ENCODE measurements at places on chromosomes 11 and 22. TPM values are rescaled to one million over a fixed set of nuclear protein-coding genes. Genes with fewer than 3 reads are reported as not detected.

GRCh38 chr11:66856496-66857233 is at the start of gene LRFN4:
TSS of gene LRFN4 (plus strand) at chr11:66857064. CDS start at chr11:66857745, 681 bp downstream.
- H3K27me3 ChIP-seq, result no peaks in the 10 kb centered on the region
- H3K4me1 ChIP-seq, result peaks cover 3% of the 10 kb centered on the region
- peak within 1 kb of the TSS; percentile 76 for H3K4me3 ChIP-seq
- no peak for DNase-seq

DNA sequence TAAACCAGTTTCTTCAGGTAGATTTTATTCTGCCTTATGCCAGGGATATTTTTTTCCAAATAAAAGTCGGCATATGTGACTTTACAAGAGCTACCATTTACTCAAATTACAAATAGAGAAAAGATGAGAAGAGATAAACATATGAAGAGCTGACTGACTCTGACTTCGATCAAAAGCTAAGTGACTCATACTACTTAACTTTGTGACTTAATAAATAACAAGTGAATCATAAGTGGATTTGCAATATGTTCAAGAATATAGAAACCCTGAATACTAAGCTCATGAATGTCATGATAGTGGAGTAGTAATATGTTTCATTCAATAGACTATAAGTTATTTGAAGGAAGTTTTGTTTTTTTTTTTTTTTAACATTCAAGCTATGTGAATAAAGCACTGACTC is 130.5 kb upstream of the ANO3 start:
- no peak for DNase-seq
- no peak overlapping the region for H3K4me3 ChIP-seq
- H3K27me3 ChIP-seq, result no peaks in the 10 kb centered on the region
- H3K4me1 ChIP-seq, result no peaks in the 10 kb centered on the region

GRCh38 chr22:39021552-39022250 is 774 bp downstream of the APOBEC3D start:
- H3K36me3 ChIP-seq, result no peaks in the 10 kb centered on the region
- no peaks in the 10 kb centered on the region for H3K4me1 ChIP-seq
- DNase-seq, result no peak
- peak overlapping the region; percentile 56 for H3K4me3 ChIP-seq
- H3K27ac ChIP-seq, result peak overlapping the region; percentile 53

DNA sequence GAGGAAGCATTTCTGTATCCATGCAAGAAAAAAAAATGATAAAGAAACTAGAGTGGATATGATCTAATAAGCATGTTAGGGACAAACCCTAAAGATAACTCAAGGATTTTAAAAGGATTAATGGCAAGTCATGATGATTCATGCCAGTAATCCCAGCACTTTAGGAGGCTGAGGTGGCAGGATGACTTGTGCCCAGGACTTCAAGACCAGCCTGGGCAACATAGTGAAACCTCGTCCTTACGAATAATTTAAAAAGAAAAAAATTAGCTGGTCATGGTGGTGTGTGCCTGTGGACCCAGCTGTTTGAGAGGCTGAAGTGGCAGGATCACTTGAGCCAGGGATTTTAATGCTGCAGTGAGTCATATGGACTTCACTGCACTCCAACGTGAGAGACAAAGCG is 145.5 kb upstream of the BLID start:
- H3K27ac ChIP-seq, result no peak overlapping the region
- peaks cover 12% of the 10 kb centered on the region for H3K4me1 ChIP-seq
- no peak overlapping the region for H3K4me3 ChIP-seq
- no peak for DNase-seq
- no peaks in the 10 kb centered on the region for H3K27me3 ChIP-seq

DNA sequence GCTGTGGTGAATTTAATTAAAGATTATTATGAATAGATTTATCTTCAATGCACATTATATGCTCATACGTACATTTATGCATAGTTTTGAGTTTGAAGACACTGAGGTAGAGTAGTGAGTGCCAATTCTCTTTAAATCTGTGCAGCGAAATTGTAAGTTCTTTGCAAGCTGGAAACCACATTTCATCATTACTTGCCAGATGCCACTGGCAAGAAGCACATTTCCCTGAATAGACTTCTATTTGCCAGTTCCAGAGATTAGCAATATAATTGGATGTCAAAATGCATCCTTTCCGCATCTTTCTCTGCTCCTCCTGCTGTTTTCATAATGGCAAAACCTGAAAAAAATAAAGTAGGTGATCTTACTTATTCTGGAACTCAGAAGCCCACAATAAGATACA is 448.0 kb downstream of the LUZP2 start:
- H3K4me3 ChIP-seq, result no peak overlapping the region
- H3K4me1 ChIP-seq, result no peaks in the 10 kb centered on the region
- no peaks in the 10 kb centered on the region for H3K27me3 ChIP-seq
- no peak overlapping the region for H3K27ac ChIP-seq
- no peak for DNase-seq
- H3K36me3 ChIP-seq, result no peaks in the 10 kb centered on the region

- no peaks in the 10 kb centered on the region for H3K27me3 ChIP-seq
- DNase-seq, result no peak
- H3K36me3 ChIP-seq, result no peaks in the 10 kb centered on the region
Measured at GRCh38 chr11:93547773-93548172, 4.6 kb upstream of the SMCO4 start.

- H3K4me1 ChIP-seq, result peaks cover 16% of the 10 kb centered on the region
- no peak for DNase-seq
- no peaks in the 10 kb centered on the region for H3K36me3 ChIP-seq
- no peaks in the 10 kb centered on the region for H3K27me3 ChIP-seq
Measured at GRCh38 chr11:16801288-16801980, 63.0 kb downstream of the C11orf58 start.

DNA sequence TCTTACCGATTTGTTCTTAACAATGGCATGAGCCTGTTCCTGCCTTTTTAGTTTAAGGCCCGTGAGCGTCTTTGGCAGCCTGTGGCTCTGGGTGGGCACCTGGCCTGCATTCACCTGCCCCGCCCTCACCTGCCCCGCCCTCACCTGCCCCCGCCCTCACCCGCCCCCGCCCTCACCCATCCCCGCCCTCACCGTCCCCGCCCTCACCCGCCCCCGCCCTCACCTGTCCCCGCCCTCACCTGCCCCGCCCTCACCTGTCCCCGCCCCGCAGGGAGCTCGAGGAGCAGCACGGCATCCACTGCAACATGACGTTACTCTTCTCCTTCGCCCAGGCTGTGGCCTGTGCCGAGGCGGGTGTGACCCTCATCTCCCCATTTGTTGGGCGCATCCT is 14.2 kb downstream of the GATD1 start:
- DNase-seq, result no peak
- H3K36me3 ChIP-seq, result no peaks in the 10 kb centered on the region
- peak overlapping the region; percentile 30 for H3K27ac ChIP-seq
- H3K4me1 ChIP-seq, result peaks cover 4% of the 10 kb centered on the region
- no peak overlapping the region for H3K4me3 ChIP-seq
- no peaks in the 10 kb centered on the region for H3K27me3 ChIP-seq

GRCh38 chr11:110187731-110188130 is 94.5 kb downstream of the ZC3H12C start:
- H3K36me3 ChIP-seq, result no peaks in the 10 kb centered on the region
- DNase-seq, result no peak
- H3K4me1 ChIP-seq, result no peaks in the 10 kb centered on the region
- H3K27me3 ChIP-seq, result no peaks in the 10 kb centered on the region
- H3K4me3 ChIP-seq, result no peak overlapping the region

DNA sequence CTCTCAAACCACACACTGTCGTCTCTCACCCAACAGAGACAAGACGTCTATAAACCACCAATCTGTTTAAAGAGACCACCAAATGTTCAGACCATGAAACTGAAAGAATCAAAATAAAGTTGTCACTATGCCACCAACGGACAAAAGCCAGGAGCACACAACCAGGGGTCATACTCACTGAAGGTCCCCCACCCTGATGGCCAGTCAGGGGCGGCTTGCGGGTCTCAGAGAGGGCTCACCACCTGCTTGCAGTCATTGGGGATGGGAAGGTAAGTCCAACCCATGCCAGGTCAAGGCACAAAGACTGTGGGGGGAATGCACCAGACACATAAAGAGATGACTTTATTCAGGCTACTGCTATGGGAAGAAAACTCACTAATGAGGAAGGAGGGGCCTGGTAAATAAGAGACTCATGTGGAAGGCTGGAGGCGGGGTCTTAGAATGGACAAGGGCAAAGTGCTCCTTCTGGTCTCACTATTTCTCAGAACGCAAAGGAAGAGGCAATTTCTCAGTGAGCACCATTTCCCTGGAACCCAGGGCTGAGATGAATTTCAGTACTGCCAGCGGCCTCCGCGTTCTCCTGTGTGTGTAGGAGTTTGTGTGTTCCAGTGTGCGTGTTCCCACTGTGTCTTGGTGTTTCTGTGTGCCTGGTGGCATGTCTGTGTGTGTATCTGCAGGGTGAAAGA is 17.3 kb downstream of the SCARF2 start:
- no peak overlapping the region for H3K4me3 ChIP-seq
- no peak overlapping the region for H3K27ac ChIP-seq
- H3K36me3 ChIP-seq, result no peaks in the 10 kb centered on the region
- H3K4me1 ChIP-seq, result peaks cover 13% of the 10 kb centered on the region
- peak; percentile 7 for DNase-seq
- no peaks in the 10 kb centered on the region for H3K27me3 ChIP-seq

- H3K4me3 ChIP-seq, result no peak overlapping the region
- no peak for DNase-seq
- no peaks in the 10 kb centered on the region for H3K36me3 ChIP-seq
- no peak overlapping the region for H3K27ac ChIP-seq
- no peaks in the 10 kb centered on the region for H3K4me1 ChIP-seq
Measured at GRCh38 chr22:32562916-32563315, 88.3 kb downstream of the FBXO7 start.

DNA sequence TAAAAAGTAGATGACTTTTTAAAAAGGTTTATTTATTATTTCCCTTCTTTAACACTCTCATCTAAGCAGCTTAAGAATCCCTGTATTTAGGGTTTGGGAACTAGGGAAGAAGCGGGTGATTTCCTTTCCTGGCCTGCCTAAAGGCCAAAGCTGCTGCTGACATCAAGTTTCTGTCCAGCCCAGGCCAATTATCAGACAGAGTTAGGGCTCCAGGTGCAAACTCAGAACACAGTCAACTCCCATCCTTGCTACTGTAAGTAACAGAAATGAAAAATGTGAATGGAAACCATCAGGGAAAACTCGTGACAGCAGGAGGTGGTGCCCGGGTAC is 108.9 kb downstream of the CCDC81 start:
- H3K27me3 ChIP-seq, result no peaks in the 10 kb centered on the region
- no peak overlapping the region for H3K27ac ChIP-seq
- no peak for DNase-seq
- H3K36me3 ChIP-seq, result peaks cover 3% of the 10 kb centered on the region
- H3K4me1 ChIP-seq, result no peaks in the 10 kb centered on the region
- H3K4me3 ChIP-seq, result no peak overlapping the region

DNA sequence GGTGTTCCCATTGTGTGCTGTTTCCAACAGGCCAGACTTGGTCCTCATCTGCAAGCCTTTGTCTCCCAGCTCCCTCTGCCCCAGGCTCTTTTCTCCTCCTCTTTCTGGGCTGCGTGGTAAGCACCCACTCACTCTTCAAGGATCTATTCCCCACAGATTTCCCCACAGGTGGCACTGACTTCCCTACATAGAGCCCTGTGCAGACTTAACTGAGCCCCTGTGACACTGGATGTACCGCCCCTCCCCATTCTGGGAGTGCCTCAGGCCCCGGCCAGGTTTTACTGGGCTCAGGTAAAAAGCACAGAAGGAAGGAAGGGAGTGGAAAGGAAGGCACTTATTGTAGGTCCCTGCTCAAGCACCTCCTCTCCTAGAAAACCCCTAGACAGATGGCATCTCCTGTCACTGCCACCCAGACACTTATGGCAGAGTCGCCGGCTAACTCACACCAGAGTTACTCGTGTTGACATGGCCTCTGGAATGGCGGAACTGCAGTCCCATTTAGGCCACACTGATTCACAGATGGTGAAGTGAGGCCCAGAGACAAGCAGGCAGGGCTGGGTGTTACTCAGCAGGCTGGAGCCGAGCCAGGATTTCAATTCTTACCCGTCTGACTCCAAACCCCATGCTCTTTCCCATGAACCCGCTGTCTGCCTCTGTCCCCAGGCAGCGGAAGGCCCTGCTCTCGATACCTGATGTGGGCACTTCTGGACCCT is 47.2 kb downstream of the LRRC32 start:
- no peak for DNase-seq
- H3K36me3 ChIP-seq, result no peaks in the 10 kb centered on the region
- H3K4me3 ChIP-seq, result no peak overlapping the region
- no peaks in the 10 kb centered on the region for H3K27me3 ChIP-seq

DNA sequence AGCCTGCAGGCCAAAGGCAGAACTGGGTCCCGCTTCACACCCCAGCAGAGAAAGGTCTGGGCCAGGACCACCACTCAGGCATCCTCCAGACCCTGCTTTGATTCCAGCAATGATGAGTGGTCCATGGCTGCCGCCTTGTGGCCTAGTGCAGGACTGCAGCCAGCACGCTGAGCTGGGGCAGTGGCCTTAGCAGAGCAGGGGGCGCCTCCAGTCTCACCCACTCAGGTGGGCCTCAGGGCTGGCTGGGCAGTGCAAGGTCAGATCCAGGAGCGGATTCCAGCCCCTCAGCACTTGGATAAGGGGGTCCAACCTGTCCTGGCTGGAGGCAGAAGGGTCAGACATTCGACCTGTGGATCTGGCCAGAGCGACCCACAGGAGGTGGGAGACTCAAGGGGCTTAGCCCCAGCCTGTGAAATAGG is 9.6 kb upstream of the PDE2A start:
- no peak overlapping the region for H3K27ac ChIP-seq
- peaks cover 5% of the 10 kb centered on the region for H3K27me3 ChIP-seq
- peak; percentile 82 for DNase-seq
- H3K4me1 ChIP-seq, result peaks cover 9% of the 10 kb centered on the region
- peaks cover 24% of the 10 kb centered on the region for H3K36me3 ChIP-seq
- no peak overlapping the region for H3K4me3 ChIP-seq

Gene NRXN2
- total RNA-seq, result 4.9 TPM
